ENCODE measurements at places on chromosomes 4 and X. TPM values are rescaled to one million over a fixed set of nuclear protein-coding genes. Genes with fewer than 3 reads are reported as not detected.

The PPP4R3C gene
- not detected for total RNA-seq

The CD40LG gene
- not detected for total RNA-seq

The GAGE2A gene
- not detected for total RNA-seq

The ZAR1 gene
- total RNA-seq, result not detected

The MAGEA2 gene
- total RNA-seq, result not detected

The DBET gene
- not detected for total RNA-seq

The TMPRSS11B gene
- not detected for total RNA-seq

The MAGEA9B gene
- not detected for total RNA-seq

The DSPP gene
- not detected for total RNA-seq

The HERC5 gene
- total RNA-seq, result 0.88 TPM

The ARX gene
- total RNA-seq, result not detected

The RBMX gene
- 202 TPM for total RNA-seq

The NIPAL1 gene
- total RNA-seq, result under 0.01 TPM

The GPR82 gene
- not detected for total RNA-seq

The NOX1 gene
- total RNA-seq, result not detected
